ENCODE measurements at places on chromosomes 11 and 22.
A peak's percentile ranks its signal among the peaks of the same experiment; 100 is the strongest.

DNA sequence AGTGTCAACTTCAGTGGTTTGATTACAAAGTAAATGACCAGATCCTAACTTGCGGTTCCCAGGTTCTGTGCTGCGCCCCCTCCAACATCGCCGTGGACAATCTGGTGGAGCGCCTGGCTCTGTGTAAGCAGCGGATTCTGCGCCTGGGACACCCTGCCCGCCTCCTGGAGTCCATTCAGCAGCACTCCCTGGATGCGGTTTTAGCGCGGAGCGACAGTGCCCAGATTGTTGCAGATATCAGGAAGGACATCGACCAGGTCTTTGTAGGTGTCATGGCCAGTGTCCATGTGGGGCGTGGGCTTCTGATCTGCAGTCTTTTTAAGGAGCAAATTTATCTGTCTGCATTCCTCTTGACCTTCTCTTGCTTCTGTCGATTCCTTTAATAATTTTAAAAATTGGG is 11.1 kb downstream of the IGHMBP2 start:
- no peak for DNase-seq

DNA sequence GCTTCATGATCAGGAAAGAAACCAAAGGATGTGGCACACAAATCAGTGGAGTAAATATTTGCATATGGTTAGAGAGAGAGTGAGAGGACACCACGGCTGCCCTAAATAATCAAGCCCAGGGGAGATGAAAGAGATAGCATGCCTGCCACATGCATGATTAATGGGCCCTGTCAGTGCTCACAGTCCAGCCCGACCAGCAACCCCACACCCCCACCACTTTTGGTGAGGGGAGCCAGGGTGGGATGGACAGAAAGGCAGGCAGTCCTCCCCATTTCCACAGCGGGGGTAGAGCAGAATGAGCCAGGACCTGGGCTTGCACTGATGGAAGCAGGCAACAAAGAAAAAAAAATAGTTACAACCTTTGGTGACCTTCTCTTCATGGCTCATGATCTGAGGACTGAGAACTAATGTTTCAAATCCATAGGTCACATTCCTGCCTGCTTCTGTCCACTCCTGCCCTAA is 545.0 kb downstream of the ETS1 start:
- no peak for DNase-seq

DNA sequence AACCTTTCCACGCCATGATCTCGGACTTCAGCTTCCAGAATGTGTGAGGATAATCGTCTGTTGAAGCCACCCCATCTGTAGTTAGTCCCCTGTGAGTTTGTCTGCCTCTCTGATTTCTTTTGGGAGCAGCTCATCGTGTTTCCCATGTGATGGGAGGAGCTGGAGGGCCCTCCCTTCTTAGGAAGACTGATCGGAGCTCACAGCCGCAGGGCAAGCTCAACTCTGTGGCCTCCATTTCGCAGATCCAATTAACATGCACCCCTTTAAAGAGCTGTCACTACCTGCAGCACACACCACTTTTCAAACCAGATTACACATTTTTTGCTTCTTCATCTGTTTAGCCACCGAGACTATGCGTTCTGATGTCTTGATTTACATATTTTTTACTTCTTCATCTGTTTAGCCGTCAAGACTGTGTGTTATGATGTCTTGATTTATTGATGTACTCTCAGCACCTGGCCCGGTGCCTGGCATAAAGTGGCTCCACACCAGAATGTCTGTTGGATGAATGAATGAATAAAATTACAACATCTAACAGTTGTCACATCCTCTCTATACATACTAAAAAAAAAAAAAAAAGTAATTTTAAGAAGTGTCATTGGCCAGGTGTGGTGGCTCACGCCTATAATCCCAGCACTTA is 14.9 kb upstream of the PPFIA1 start:
- no peak for DNase-seq

DNA sequence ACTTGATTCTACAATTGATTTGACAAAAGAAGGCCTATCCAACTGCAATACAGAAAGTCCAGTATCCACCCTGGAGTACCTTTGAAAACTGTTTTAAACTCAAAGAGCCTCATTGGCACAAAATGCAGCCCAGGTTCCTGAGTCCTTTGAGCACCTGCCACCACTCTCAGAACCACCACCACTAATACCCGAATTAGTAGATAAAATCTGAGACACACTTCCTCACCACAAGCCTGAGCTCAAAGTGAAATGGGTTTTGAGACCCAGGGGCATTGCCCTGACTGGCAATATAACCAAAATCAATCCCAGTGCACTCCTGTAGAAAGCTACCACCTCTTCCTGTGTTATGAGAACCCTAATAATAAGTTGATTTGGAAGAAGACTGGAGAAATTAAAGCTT is 215.7 kb downstream of the CSNK2A3 start:
- DNase-seq = no peak

- DNase-seq = no peak
Measured at GRCh38 chr22:33577862-33578411, 342.3 kb downstream of the LARGE1 start.

DNA sequence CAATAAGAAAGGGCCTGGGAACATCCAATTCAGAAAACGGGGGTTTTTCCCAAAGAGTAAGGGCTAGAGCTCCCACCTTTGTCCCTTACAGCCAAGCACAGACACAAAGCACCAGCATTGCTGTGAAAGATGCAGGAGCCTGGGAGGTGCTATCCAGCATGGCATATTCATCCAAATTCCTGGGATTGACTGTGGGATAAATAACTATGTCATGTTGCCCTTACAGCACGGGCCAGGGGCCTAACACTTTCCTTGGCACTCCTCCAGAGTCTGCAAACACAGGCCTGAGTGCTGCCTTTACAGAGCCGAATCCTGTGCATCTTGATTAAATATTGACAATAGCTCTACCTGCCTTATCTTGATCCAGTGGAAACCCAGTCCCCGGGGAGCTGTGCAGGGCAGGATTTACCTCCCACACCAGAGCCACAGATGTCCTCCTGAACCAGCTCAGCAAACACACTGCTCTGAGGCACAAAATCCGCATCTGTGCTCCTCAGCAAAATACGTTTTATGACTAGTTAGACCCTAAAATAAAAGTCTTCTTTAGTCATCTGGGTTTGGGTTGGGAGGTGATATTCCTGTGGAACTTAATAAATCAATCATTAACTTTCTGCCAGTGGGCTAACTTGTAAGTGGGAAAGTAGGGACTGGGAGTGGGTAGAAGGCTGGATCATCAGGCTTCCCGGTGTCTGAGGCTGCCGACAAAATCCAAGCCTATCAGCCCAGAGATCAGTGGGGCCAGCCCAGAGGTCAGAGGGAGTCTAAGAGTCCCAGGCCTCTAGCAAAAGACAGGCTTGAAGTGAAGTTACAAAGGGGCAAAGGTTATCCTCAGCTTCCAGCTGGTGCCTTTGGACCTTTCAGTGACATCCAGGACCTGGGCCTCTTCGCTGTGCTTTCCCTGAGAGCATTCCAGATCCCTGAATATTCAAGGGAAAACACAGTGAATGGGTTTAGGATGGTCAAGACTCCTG is 36.5 kb downstream of the POU2AF3 start:
- no peak for DNase-seq

GRCh38 chr11:127843483-127844396 is 743.6 kb downstream of the ETS1 start:
- peak; percentile 79 for DNase-seq

- DNase-seq = no peak
Measured at GRCh38 chr11:64234647-64235379, 429 bp downstream of the VEGFB start.

GRCh38 chr11:61775606-61776554 is 16.5 kb downstream of the TMEM258 start:
- no peak for DNase-seq

- no peak for DNase-seq
Measured at GRCh38 chr11:70731271-70732022, 333.1 kb downstream of the CTTN start.

- DNase-seq = peak; percentile 80
Measured at GRCh38 chr11:65423516-65424204, 1.1 kb downstream of the NEAT1 start.

GRCh38 chr11:47253660-47254059 is 4.1 kb upstream of the NR1H3 start:
- DNase-seq = no peak

DNA sequence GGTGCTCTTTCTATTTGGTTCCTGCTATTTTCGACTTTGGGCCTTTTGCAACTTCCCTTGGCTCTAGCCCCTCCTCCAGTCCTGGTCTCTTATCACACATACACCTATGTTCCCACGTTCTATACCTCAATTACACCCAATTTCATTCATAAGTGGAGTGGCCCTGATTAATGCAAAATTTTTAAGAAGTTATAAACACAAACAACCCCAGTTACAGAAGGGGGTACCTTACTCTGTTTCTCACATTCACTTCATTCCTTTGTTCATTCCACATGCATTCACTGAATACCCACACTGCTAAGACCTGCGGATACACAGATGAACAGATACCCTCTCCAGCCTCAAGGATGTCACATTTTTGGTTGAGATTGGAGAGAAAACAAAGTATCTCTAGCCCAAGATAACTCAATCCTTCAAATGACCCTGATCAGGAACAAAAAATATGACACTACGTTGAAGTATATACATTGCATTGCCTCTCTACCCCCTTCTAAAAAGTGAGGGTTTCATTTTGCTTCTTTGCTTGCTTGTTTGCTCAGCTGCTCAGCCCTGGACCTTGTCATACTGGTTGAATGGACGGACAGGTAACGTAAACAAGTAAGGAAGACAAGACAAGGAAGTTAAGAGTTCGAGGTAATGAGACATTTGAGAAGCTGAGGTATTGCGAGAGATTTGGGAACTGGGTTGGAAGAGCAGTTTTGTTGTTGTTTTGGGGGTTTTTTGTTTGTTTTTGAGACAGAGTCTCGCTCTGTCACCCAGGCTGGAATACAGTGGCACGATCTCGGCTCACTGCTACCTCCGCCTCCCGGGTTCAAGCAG is 3.6 kb upstream of the VPS37C start:
- DNase-seq = no peak

GRCh38 chr22:30650508-30651116 is 15.0 kb downstream of the SLC35E4 start:
- no peak for DNase-seq

DNA sequence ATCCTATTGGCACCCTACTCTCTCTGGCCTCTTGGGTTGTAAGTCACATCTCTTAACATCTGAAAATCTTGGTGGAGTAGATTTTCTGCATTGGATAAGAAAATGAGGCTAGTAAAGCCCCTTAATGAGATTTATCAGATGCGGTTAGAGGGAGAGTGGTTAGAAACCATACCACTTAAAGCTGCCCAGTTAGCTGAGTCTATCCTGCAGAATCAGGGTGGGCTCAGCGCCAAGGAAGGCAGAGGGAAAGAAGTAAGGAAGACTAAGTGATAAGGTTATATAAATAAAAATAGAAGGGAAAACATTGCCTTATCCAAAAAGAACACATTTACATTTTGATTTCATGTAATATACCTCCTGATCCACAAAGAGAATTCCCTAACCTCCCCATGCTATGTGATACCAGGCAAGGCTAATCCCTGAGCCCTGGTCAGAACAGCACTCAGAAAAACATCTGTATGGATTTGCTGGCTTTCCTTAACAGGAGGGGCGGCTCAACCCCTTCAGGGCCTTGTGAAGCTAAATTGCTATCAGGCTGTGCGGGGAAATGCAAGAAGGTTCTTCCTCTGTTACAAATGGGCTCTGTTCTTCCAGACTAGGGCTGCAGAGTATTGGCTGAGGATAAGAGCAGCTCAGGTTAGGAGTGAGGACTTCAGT is 101.7 kb downstream of the SNX19 start:
- DNase-seq = no peak

- no peak for DNase-seq
Measured at GRCh38 chr22:16695261-16695660, 102.7 kb upstream of the CCT8L2 start.

DNA sequence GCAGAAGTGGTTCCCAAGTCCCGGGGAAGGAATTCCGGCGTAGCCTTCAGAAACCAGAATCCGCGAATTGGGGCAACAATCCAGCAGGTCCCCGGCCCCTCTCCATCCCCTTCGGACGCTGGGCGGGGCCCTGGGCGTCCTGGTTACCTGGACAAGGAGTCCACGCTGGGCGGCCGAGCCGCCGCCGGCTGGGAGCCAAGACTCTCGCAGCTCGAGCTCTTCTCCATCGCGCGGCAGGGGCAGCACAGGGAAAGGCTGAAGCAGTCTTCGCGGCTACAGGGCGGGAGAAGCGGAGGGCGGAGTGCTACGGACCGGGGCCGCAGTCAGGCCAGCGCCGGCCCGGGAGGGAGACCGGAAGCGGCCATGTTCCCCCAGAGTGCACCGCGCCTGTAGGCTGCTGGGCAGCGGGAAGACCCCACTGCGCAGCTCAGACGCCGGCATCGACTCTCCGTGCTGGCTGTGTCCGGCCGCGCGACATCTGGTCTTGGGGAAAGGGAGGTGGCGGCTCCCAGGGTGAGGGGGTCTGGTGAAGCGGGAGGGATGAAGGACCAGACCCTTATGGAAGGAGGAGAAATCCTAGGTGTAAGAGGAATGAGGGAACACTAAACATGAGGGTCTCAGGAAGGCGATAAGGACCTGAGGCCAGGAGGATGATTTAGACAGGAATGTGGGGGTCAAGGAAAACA is at the start of gene MTMR2:
TSS of gene MTMR2 (minus strand) at position 380 of the 686 bp plus-strand sequence. CDS start at position 227, 153 bp downstream.
- peak; percentile 87 for DNase-seq

DNA sequence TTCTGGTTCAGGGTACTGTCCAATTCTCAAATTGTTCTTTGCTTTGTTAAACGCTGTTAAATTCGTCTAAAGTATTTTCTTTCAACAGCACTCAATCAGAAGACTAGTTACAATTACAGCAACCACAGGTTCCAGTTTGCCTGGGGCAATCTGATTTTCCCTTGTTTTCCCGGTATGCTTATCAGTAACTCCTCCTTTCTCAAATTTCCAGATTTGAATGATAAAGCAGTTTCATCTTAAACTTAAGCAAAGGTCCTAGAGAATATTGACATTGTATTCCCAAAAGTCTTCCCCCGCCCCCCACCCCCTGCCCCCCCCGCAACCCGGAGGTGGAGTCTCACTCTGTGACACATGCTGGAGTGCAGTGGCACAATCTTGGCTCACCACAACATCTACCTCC is 10.5 kb upstream of the USP28 start:
- no peak for DNase-seq

- no peak for DNase-seq
Measured at GRCh38 chr11:107842412-107843100, 16.0 kb downstream of the SLC35F2 start.

- DNase-seq = no peak
Measured at GRCh38 chr22:45686836-45687235, 15.2 kb downstream of the ATXN10 start.
